Nephron progenitor cell (in vitro differentiated cells): ENCODE measurements at places on chromosomes 16 and 17.

- no peak for DNase-seq
Observed at GRCh38 chr17:48751172-48751571, 22.6 kb upstream of the HOXB13 start.

- no peak for DNase-seq
Observed at GRCh38 chr17:37741341-37742115, 3.3 kb downstream of the HNF1B start.

- DNase-seq, result no peak
Observed at GRCh38 chr17:53462393-53462811, 360.3 kb upstream of the KIF2B start.

DNA sequence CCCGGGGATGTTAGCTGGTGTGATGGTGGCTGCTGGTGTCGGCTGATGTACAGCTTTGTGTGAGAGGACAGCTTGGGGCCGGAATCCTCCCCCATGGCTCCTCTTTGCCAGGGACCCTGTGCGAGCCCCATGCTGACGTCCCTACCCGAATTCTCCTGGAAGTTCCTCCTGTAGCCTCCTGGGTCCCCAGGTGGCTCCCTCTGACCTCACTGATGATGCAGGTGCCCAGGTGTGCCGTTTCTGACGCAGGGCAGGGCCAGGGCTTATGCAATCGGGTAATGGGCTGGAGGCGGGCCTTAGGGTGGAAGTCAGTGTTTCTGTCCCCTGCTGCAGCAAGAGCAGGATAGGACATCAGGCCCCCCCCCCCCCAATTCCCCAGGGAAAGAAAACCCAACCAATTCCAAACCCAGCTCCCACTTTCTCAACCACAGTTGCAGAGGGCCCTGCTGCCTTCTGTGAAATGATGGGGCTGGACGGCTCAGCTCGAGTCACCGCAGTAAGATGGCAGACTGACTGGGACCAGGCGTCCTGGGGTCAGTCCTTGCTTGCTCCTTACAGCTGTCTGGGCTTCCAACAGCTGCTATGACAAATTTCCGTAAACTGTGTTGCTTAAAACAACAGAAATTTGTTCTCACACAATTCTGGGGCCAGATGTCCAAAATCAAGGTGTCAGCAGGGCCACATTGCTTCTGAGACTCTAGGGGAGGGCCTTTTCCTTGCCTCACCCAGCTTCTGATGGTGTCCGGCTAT is 139.0 kb upstream of the PLCG2 start:
- DNase-seq, result no peak

GRCh38 chr17:80432961-80433550 is 18.1 kb downstream of the ENDOV start:
- no peak for DNase-seq

GRCh38 chr16:48395375-48395774 is 10.2 kb upstream of the SIAH1 start:
- no peak for DNase-seq

DNA sequence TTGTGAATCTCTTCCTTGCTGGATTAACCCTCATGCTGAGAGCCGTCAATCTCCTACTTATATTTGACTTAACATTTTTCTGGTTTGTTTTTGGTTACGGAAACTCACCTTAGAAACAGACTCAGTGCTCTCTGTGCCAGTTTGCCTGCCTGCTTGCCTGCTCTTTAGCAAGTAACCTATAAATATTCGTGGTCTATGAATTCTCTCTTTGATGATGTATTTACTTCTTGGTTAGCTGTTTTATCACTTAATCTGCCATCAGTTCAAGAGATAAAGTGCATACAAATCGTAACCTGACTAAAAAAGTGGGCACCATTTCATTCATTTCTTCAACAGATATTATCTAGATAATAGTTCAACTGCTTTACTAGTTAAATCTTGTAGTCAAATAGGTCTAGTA is 26.7 kb downstream of the CYB5B start:
- no peak for DNase-seq

GRCh38 chr17:59893676-59894100 is 767 bp downstream of the RPS6KB1 start:
- DNase-seq, result no peak

DNA sequence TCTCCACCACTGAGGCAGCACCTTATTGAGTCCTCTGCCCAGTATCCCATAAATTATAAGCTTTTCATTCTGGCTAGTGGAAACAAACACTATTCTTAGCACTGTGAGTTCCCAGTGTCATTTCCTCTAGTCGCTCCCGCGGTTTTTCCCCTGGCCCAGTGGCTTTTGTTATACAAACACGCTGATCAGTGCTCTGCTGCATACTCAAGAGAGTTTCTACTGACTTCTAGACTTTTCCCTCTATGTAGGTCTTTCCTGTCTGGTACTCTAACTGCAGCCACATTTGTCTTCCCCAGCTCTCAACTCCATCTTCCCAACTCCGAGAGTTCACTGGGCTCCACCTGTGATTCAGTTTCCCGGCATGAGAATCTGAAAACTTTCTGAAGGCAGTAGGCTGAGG is 556.6 kb upstream of the SALL1 start:
- no peak for DNase-seq

DNA sequence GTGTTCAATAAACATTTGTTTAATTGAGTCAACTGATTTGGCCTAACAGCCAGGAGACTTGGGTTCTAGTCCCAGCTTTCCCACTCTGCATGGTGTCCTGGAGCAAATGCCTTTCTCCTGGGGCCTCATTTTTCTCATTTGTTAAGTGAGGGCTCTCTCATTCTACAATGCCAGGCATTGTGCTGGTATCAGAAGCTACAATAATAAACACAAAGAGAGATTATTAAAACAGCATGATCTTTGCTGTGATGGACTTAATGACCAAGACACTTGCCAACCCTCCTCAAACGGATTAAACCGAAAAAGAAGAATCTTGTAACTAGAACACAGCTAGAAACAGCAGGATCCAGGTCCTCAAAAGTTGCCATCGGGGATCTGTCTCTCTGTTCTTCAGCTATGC is 4.8 kb upstream of the VAMP2 start:
- DNase-seq, result no peak

DNA sequence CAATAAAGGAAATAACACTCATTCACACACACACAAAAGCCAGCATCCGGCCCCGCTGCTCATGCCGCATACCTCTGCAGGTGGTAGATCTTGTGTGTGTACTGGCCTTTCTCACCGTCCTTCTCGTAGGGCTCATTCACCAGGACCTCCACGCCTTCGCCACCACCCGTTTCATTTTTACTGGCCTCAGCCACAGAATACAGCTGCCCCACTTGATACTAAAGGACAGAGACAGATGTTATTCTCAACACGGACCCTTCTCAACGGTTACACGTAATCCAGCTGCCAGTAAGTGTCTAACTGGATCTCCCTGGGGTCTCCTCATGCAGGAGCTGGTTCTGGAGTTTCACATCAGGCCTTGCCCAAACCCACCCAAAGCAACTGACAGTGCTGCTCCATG is 9.7 kb downstream of the PITPNA start:
- DNase-seq, result no peak

DNA sequence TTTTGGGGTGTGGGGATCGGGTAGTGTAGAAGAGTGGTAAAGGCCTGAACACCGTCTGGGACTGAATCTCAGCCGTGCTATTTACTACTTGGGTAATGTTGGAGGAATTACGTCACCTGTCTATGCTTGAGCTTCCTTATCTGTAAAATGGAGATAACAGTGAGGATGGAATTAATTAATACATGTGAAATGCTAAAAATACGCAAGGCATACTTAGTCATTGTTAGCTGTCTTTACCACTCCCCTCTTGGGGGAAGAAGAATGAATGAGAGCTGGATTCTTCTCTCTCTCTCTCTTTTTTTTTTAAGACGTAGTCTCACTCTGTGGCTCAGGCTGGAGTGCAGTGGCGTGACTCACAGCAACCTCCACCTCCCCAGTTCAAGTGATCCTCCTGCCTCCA is 41.1 kb upstream of the TANGO6 start:
- no peak for DNase-seq

- no peak for DNase-seq
Observed at GRCh38 chr17:6471531-6472465, 27.5 kb downstream of the PIMREG start.

DNA sequence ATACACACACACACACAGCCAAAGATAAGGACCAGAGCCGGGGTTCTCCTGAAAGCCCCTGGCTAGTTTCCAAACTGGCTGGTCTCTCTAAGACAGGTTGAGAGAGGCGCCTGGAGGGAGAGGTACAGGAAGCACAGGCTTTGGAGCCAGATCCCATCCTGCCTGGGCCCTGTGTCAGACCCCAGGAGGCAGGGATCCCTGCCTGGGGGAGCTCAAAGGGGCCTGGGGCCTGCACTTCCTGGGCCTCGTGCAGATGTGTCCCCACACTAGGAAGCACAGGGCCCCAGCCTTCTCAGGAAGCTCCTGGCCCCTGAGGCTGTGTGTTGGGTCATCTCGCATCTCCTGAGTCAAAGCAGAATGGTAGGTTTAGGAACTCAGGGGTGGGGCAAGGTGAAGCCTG is 16.0 kb downstream of the SLC5A10 start:
- DNase-seq, result no peak

DNA sequence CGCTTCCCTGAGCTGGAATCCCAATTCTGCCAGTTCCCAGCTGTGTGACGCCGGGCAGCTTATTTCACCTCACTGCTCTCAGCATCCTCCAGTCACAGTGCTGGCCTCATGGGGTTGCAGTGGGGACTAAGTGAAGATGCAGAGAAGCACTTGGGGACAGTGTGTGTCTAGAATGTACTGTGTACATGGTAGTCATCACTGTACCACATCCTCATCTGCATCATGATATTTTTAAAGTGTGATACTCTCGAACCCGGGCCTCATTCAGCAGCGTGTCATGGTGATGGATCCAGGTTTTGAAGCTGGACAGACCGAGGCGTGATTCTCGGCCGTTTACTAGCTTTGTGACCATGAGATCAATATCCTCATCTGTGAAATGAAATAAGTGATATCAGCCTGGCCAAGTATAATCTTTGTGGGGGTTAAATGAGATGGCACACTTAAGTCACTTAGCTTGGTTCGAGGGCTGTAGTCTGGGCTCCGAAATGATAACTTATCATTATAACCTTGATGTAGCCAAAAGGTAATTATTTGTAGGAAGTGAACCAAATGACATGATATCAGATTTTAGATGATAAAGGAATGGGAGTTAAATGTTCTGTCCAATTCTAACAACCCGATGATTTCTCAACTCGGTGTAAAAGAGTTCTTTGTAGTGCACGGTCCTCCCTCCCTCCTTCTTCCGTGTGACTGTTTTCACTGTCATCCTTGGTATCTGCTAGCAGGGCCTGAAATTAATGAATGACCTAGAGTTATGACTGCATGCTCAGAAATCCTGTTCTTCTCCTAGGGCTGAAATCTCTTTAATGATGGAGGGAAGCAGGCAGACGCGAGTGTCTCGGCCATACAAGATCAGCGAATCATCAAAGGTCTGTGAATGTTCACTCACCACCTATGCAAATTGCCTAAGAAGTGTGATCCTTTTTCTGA is 2.0 kb downstream of the KLHL36 start:
- no peak for DNase-seq

- DNase-seq, result peak; percentile 62
Observed at GRCh38 chr16:57091200-57091974, 996 bp upstream of the CPNE2 start.

DNA sequence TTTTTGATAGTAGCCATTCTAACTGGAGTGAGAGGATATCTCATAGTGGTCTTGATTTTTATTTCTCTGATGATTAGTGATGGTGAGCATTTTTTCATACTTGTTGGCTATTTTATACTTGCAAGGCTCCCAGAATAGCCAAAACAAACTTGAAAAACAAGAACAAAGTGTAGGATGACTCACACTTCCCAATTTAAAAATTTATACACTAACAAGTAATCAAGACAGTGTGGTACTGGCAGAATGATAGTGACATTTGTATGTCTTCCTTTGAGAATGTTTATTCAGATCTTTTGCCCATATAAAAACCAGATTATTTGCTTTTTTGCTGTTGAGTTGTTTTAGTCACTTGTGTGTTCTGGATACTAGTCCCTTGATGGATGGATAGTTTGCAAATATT is 17.8 kb downstream of the SPECC1 start:
- DNase-seq, result no peak

DNA sequence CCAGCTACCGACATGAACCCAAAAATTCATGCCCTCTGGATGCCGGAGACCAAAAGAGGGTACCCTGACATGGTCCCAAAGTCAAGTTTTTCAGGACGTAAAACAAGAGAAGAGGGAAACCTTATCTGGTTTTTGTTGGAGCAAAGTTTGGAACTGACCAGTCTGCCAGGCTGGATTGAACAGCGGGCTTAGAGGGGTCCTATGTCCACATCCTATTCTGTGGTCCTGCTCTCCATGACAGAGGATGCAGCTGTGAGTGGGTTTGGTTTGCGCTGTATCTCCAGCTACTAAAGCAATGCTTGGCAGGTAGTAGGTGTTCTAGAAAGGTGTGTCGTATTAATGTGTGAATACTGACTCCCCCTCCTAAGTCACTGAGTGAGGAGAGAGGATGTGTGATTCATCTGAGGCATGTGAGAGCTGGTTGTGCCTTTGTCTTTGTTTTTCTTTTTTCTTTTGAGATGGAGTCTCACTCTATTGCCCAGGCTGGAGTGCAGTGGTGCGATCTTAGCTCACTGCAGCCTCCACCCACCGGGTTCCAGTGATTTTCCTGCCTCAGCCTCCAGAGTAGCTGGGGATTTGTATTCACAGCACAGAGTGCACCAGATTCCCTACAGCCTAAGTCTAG is 31.0 kb downstream of the PMM2 start:
- DNase-seq, result no peak

- DNase-seq, result no peak
Observed at GRCh38 chr17:70905796-70906195, 736.5 kb downstream of the KCNJ2 start.

- no peak for DNase-seq
Observed at GRCh38 chr17:19796457-19796856, 48.4 kb upstream of the ALDH3A1 start.

DNA sequence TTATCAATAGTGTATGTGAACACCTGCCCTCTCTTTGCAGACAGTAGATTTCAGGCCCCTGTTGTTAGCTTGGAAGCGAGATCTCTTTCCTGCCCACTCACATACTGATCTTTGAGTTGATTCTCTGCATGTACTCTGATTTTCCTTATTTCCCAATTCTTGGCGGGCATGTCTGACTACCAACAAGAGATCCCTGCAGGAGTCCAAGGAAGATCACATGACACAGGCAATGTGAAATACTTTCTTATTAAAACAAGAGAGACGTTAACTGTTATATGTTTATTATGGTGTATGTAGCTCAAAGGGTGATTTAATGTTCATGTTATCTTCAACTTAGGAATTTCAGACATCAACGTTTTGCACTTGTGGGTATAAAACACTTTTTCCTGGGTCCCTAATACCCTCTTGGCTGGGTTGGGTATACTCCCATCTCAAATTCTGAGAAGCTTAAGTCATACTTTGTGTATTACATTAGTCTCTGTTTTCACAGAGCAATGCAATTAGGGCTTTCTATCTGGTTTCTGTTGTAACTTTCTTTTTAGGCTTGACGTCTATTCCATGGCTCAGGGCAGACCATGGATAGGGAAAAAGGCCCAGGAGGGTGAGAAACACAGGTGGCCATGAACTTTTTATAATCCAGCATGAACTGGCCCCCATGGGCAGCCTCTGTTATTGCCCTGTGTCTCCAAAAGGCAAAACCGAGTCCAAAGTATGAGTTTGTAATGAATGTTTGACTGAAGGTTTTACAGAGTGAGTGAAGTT is 32.2 kb downstream of the HSD17B2 start:
- no peak for DNase-seq
